ENCODE measurements at places on chromosomes 2 and 18.

GRCh38 chr2:236352761-236353593, 88.8 kb upstream of the ASB18 start:
- DNase-seq: peak; percentile 39

GRCh38 chr2:201256082-201256481, 4.3 kb upstream of the CASP8 start:
- peak; percentile 53 for DNase-seq

- DNase-seq: no peak
These were observed 144.0 kb downstream of the DDX1 start for GRCh38 chr2:15735484-15736326.

GRCh38 chr18:58896268-58896667, 31.6 kb downstream of the ZNF532 start:
- no peak for DNase-seq

DNA sequence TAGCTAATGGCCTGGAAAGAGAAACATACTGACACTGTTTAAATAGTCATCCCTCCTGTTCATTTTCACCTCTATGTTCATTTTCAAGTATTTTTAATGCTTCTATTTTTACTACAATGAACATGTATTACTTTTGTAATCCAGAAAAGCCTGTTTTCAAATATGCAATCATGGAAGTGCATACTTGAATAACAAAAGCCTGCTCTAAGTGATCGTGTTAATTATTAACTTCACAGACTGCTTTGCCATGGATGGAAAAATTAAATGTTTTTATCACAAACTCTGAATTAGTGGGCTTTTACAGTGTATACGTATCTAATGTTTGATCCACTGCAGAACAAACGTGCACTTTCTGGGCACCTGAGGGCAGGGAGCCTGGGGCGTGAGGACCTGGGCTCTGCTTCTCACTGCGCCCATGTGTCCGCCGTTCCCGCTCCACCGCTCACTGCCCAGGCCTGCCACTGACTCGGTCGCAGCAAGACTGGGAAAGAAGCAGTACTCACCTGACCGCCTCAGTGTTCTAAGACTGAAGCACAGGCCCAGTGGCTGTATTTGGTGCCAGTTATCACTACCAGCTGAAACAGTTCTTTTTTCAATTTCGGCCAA, 80.6 kb downstream of the UXS1 start:
- DNase-seq: no peak
